Stimulated activated CD8-positive, alpha-beta memory T cell treated with anti-CD3 and anti-CD28 coated beads, Interleukin-2, amount 100 ng/mL, for 48 hours (primary cell): ENCODE measurements at places on chromosomes 11 and 22.

DNA sequence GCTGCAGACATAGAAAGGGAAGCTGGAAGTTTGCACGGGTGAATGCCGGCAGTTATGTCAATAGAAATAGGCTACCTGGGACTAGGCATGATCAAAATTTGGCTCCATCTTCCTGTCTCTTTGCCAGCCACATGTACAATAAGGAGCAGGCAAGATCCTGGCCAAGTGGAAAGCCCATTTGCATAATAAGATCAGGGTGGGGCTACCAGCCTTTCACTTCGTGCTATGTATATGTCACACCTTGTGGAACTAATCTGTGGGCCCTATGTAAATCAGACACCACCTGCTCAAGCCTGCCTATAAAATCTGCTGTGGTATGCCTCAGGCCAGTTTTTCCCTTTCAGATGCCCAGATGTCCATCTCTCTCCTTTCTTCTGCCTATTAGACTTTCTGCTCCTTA, 79.3 kb upstream of the DRD2 start:
- DNase-seq, result no peak

- DNase-seq, result no peak
Measured at GRCh38 chr11:82686211-82686610, 47.5 kb downstream of the FAM181B start.

GRCh38 chr22:30326706-30327362, at the start of gene TBC1D10A:
Gene TBC1D10A, minus strand, starts transcription at chr22:30326941. Its CDS starts 60 bp downstream, at chr22:30326881.
- peak; percentile 88 for DNase-seq

DNA sequence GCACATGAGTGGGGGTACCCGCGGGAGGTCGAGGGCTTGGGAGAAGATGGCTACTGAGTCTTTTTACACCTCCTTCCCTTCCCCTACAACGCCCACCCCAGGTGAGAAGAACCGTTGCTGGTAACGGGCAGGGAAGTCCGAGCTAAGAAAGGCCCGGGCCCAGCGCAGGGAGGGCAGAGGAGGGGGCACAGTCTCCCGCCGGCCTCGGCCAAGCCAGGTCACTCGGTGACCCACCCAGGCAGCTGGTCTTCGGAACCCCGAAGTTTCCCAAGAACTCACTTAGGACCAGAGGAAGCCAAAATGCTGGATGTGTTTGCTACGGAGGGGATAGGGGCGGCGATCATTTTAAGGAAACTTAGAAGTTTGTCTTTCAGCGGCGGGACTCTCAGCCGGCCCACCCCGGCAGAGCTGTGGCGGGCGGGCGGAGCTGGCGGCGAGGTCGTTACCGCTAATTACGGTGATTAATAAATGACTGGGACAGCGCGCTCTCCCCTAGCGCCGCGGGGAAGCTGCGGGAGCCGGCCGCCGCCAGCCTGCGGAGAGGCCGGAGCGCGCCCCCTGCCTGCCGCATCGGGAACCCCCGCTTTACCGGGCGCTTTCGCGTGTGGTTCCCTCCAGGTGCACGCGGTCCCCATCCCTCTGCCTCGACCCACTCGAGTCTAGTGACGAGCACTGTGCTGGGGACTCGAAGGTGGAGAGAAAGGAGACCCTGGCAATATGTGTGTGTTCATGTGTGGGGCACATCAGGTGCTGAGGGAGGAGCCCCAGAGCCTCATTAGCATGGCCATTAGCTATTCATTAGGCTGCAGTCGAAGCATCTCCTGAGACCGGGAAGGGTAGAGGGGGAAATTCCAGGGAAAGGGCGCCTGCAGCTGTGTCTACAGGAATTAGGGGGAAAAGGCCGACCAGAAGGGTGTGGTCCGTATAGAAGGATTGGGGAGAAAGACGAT, 945 bp downstream of the ROBO3 start:
- peak; percentile 45 for DNase-seq

DNA sequence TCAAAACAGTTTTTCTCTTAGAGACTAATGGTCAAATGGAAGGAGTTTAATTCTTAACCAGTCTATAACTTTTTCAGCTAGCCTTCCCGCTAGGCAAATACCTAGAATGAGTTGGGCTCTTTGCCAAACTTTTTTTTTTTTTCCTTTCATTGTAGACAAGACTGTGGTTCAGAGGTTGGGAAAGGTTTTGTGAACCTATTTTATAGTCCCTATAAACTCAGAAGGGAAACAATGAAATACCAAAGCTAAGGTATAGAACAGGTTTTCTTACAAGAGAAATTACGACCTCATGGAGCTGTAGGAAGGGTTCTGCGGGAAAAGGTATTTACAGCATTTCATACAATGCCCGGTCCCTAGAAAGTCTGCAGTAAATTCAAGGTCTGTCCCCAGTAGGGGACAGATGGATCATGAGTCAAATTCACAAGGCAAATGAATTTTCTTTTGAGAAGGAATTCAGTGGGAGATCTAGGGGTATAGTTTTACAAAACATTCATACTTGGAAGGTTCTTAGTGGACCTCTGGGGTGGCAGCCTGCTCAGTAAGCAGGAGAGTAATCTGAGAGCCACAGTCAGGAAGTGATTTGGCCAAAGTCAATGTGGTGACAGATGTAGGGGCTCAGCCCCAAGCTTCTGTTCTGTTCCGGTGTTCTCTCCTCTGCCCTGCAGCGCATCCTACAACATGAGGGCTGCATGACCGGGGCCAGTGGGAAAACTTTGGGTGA, 146.8 kb downstream of the DBX1 start:
- no peak for DNase-seq

- DNase-seq, result no peak
Measured at GRCh38 chr11:119115484-119116234, 5.7 kb upstream of the HINFP start.

DNA sequence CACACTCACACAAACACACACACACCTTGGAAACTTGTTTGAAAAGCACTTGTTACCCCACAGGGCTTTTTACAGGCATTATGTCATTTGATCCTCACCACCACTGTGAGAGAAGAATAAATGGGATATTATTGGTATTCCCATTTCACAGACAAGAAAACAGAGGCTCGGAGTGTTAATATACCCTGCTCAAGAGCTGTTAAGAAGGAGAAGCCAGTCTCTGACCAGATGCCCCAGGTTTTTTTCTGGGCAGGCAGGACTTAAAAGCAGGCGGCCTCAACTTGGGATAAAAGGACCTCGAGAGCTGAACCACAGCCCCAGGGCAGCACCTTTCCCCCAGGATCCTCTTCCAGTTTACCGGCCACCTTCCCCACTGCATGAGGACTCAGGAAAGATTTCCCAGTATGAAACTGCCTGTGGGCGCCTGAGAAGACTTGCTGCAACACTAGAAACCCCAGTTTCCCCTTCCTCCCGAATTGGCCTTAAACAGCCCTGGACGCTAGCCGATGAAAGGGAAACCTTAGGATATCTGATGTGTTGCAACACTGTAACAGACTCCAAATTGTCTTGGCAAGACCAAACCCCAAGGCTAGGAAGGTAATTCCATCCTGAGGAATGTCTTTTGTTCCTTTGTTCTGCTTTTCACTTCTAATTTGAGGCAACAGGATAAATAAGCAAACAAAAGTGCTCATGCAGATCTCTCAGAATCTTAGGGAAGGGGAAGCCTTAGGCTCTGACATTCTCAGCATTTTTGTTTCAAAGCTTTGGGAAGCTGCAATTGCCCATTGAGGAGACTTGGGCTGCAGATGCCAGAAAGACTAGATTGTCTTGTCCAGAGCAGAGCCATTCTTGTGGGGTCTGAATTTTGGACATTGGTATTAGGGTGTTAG, 173.5 kb downstream of the TRIM29 start:
- DNase-seq, result no peak

DNA sequence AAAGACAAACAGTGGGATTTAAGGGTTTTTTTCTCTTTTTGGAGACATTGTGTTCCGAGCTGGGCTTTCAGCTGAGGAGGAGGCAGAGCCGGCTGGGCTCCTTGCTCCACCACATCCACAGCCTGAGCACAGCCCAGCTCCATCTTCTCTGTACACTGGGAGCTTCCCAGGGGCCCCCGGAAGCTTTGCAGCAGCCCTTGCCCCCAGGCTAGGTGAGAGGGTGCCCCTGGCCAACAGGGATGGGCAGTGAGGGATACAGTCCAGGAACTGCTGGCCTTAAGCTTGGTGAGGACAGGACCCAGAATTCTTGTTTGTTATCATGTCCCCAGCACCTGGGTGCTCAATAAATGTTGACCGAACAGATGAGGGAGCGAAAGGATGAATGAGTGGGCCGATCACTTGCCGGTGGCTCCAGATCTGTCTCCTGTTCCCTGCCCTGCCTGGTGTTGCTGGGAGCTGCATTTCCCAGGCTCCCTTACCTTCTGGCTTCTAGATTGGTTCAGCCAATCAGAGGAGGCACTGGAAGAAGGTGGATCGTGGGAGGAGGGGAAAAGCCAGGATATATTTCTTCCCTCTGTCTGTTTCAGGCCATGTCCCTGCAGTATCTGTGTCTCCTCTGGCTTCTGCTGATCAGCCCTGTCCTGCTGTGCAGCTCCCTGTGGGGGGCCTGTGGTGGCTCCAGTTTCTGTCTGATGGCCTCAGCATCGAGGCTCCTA, 26.5 kb upstream of the NECTIN1 start:
- no peak for DNase-seq

DNA sequence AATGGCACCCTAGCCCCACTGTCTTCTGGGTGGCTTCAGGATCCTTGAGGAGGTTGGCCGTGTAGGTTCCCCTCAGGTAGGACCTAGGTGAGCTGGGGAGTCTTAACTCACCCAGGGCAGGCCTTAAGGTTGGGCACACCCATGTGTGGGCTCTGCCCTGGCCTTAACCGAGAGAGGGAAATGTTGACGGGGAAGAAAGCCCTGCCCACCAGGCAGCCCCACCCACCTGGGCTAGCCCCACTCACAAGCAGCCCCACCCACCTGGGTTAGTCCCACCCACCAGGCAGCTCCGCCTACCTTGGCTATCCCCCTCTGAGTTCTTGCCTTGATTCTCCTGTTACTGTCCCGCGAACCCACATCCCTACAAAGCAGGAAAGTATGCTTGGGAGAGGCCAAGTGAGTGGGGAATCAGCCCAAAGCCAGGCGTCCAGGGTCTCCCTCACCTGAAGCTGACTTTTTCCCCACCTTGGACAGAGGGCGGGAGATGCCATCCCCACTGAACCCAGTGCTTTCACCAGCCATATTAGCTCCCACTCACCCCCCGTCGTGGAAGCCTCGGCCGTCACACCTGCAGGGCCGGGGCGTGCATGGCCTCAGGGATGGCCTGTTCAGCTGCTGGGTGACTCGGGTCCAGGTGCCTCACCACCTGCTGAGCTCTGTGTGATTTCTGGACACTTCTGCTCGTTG, at the start of gene MYEOV:
TSS of gene MYEOV (plus strand) at position 337 of the 687 bp plus-strand sequence. CDS start 1,200 bp downstream, outside the sequence.
- no peak for DNase-seq

- DNase-seq, result no peak
Measured at GRCh38 chr11:46330563-46331281, 16.5 kb upstream of the DGKZ start.

- no peak for DNase-seq
Measured at GRCh38 chr11:61628662-61628970, 47.7 kb upstream of the SYT7 start.

DNA sequence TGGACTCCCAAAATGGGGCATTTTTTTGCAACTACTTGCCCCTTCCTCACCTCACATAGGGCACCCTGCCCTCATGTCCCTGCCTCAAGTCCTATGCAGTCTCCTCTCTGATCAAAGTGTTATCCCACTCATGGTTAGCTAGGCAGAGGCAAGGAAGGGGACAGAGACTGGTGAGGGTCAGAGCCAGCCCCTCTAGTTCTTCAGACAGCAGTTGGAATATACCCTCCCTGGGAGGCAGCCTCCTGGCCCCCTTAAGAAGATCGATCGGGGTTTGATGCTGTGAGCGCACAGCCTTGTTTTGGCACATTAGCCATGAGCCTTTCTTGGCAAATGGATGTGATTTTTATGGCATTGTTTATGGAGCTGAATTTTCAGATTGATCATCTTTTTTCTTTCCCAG, 436.9 kb downstream of the BUD13 start:
- DNase-seq, result no peak

- DNase-seq, result no peak
Measured at GRCh38 chr22:37534445-37534844, 15.2 kb upstream of the CARD10 start.

DNA sequence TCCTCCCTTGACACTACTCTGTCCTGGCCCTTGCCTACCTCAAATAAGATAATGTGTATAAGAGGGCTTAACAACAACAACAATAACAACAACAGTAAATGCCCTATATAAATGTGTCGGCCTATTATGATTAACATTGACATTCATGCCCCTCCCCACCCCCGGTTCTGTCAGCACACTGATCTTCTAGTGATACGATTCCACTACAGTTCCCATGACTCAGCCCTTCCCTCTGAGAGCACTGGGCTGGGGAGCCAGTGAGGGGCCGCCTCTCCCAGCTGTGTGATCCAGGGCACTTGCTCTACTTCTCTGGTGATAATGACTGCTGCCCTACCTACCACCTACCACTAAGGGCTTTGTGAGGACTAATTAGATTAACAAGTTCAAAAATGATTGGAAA, 92.2 kb upstream of the PHOX2A start:
- no peak for DNase-seq

DNA sequence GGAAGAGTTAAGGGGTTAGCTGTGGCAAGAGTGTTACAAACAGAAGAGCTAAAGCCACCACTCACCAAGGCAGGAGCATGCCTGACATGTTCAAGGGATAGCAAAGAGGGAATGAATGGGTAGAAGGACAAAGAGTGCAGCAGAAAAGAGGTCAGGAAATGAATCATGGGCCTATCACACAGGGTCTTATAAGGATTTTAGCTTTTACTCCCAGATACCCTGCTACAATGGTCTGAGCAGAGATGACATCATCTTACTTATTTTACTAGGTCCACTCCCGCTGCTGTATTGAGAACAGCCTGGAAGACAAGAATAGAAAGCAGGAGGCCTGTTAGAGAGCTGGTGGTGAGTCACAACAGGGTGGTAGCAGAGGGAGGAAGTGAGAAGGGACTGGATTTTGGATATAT, 9.8 kb downstream of the TRAF6 start:
- DNase-seq, result no peak

DNA sequence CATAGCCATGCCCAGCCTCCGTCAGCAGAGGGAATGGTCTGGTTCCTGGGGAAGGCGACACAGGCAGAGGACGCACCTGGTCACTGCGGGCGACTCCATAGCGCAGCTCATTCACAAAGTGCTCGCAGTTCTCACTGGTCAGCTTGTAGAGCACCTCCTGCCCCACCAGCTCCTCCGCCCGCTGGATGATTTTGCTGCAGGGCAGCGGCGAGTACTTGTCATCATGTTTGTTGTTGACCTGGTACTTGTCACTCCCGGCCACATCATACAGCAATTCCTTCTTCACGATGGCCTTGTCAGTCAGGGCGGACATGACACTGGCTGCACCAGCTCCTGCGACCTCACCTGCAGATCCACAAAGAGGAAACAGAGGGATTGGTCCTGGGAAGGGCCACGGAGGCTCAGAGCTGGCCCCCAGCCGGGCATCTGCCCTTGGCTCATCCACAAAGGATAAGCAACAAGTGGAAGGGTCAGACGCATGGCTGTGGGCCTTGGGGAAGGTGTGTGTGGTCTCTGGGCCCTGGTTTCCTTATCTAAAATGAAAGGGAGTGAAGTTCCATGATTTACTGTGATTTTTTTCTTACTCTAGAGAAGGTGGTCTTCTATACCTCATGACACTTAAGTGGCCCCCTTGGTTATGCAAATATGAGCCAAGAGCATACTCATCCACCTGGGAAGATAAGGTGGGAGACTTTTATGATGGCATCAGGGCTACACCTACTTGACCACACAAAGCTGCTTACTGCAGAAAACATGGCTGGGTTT, 24.0 kb downstream of the PLAAT3 start:
- no peak for DNase-seq
